ENCODE measurements at places on chromosomes 5 and 9.

- no peak for DNase-seq
Measured at GRCh38 chr9:130662970-130663257, 1.5 kb upstream of the PRDM12 start.

- DNase-seq, result no peak
Measured at GRCh38 chr9:89817151-89817950, 212.5 kb downstream of the GADD45G start.

GRCh38 chr9:82555431-82556051 lies 507.4 kb downstream of the RASEF start:
- no peak for DNase-seq

DNA sequence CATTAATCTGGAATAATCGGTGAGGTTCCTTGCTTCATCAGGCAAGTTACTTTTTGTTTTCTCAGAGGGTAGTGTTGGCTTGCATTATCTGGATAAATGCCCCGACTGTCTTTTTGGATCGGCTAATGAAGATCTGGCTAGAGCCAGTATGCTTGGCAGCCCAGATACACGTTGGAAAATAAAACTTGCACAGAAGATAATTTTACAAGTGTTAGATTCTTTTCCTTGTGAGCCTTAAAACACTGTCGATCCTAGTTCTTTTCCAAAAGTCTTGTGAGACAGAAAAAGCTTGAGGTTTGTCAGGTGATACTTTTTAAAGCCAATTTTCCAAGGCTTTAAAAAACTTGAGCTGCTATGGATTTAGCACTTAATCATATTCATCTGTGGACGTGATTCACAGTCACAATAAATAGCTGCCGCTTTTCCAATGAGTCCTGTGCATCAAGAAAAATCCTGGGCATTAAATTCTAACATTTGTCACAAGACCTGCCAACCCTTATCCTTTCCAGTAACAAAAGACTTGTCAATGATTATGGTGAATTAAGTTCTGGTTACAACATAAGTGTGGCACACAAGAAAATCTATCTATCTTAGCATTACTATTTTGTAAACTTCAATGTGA lies 68.5 kb downstream of the PRLR start:
- no peak for DNase-seq

GRCh38 chr9:94922098-94922607 lies 195.7 kb downstream of the AOPEP start:
- no peak for DNase-seq

- DNase-seq, result no peak
Measured at GRCh38 chr5:141835928-141836670, 42.1 kb downstream of the PCDH1 start.

DNA sequence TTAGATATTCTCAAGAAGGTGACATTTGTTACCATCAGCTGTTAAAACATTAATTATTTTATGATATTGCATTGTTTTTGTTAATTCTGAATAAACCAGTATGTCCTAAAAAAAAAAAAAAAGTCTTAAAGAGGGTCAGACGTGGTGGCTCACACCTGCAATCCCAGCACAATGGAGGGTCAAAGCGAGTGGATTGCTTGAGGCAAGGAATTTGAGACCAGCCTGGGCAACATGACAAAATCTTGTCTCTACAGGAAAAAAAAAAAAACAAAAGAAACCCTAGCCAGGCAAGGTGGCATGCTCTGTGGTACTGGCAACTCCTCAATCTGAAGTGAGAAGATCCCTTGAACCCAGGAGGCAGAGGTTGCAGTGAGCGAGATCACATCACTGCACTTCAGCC lies 46.8 kb downstream of the CYLC2 start:
- DNase-seq, result no peak

- DNase-seq, result no peak
Measured at GRCh38 chr9:114473447-114473801, 31.8 kb downstream of the WHRN start.

- no peak for DNase-seq
Measured at GRCh38 chr5:66851306-66851705, 255.1 kb downstream of the MAST4 start.

DNA sequence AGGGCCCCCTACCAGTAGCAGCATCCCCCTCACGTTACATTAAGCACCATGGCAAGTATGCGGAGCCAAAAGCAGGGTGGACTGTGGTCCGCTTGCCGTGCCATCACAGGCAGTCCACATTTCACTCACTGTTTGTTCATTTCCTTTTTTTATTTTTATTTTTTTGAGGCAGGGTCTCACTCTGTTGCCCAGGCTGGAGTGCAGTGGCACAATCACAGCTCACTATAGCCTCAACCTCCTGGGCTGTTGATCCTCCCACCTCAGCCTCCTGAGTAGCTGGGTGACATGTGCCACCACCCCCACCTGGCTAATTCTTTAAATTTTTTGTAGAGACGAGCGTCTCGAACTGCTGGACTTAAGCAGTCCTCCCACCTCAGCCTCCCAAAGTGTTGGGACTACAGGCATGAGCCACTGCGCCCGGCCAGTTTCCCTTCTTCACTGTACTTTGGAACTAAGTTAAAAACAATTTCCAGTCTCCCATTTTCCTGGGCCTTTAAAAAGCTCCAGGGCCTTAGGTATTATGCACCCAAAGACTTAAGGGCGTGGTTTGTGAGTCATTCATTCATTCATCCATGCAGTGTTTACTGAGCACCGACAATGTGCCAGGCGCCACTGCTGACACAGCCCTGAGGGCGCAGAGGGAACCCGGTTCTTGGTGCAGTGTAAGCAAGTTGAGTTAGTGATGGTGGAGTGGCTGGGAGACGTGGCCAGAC lies 19.9 kb downstream of the PRRX2 start:
- DNase-seq, result no peak

- DNase-seq, result no peak
Measured at GRCh38 chr9:91301161-91301560, 60.6 kb downstream of the AUH start.

DNA sequence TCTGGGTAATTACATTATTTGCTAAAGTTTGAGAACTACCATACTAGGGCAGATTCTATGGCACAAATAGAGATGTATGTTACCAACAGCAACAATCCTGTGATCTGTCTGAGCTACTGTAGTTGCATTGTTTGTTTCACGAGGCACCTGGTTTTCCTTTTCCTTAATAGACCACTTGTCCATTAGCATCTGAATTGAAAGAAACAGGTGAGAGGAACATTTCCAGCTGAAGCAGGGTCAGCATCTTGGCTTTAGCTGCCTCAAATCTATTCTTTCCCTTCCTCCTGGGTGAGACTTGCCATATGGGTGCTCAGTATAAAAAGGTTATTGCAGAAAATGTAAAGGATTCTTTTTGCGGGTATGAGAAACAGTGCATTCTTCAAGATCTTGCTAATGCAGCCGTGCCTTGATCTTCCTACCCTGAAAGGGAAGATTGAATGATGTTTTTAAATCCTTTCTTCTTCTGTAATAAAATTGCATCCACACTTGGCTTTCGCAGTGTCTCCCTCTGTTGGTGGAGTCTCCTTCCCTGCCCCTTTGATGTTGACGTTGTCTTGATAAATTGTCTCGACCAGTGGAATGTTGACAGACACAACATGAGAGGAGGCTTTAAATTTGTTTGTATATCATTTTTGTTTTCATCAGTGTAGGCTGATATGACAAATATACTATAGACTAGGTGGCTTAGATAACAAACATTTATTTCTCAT lies 118.0 kb upstream of the BRINP1 start:
- DNase-seq, result no peak

GRCh38 chr5:138755084-138755748 lies 2.0 kb downstream of the CTNNA1 start:
- DNase-seq, result no peak

DNA sequence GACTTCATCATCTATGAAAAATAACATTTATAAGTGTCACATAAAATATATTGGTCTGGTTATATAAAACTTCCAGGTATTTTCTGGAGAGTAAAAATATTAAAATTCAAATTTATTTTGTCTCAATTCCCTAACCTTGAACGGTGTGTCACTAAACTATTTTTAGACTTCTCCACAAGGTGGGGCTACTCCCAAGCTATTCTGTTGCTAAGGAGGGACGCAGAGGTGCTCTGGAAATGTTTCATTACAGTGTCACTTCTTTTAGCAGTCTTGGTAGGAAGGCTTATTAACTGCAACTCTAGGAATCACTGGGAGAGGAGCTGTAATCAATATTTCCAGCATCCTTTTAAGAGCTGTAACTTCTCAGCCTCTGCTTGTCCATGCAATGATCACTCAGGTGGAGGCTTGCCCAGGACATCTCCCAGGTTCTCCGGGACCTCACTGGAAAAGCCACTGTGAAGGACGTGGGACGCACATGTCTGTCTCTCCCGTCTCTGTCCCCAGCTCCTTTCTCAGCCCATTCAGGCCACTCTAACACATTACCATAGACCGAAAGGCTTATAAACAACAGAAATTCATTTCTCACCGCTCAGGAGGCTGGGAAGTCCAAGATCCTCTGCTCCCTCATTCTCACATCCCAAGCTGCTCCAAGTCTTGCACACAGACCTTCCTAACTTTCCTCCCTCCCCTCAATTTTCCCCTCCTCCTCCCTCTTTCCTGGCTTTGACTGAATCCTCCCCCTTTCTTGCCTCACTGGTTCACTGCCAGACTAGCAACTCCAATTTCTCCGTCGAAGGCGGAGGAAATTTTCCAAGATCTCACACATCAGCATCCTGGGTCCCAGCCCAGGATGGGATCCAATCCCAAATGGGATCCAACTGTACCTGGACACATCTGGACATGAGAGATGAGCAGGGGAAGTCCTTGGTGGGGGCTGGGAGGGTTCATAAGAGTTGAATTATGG lies 32.7 kb upstream of the DNAH5 start:
- no peak for DNase-seq

DNA sequence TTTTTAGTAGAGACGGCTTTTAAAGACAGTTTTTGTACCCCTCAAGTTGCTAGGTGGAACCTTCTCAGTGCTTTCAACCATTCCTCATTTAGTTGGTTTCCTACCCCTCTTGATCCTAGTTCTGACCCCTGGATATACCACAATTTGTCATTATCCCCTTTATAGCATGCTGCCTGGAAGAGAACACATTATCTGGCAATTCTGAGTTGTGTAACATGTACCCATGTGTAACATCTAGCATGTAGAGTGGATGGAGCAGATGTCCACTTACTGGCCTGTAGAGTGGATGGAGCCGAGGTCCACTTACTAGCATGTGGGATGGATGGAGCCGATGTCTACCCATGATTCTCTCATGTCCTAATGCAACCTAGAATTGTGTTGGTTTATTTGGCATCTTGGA lies 7.5 kb downstream of the SLC36A1 start:
- DNase-seq, result no peak

DNA sequence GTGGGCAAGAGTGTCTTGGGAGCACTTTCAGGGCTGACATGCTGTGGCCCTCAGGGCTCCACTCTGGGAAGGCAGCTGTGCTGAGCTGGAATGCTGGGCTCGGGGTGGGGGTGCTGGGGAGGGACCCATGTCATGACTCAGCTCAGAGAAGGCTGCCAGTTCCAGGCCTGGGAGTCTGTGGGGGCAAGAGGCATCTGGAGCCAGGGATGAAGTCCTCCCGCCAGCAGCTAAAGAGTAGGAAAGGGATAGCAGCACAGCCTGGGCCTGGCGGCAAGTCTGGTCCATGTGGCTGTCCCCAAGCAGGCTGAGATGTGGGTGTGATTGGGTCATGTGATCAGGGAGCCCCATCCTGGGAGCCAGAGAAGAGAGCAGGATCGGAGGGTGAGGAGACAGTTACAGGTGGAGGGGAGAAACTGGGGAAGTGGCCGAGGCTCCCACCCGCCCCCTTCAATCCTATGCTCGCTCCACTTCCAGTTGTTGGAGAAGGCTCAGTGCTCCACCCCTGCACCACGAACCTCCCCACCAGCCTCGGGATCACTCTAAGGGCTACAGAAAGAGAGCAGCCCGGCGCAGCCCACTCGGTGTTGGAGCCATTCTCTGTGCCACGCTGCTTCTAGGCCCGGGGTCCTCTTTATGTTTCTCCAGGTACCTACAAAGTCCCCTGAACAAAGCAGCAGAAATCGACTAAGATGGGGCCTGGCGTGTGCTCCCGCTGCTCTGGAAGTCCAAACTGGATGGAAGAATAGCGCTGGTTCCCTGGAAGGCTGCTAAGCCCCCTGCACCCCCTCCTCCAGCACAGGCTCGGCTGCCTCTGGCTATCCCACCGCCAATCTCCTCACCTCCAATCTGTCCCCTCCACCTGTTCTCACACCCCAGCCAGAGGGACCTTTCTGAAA lies 12.0 kb downstream of the PDGFRB start:
- DNase-seq, result no peak

DNA sequence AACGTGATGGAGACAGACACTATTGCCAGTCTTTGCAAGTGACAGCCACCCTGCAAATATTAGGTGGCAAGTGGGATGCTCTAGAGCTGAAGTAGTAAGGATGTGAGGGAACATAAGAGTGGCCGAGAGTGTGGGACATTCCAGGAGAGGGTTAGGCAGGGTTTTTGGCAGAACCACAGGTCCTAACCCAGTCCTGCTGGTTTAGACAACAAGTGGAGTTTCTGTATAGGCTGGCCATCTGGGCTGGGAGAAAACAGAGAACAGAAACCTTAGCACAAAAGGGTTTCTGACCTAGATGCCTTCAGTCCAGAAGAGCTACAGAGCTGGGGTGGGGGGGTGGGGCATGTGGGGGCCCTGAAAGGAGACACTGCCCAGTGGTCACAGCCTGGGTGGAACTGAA lies 107.4 kb downstream of the TMEM174 start:
- no peak for DNase-seq

DNA sequence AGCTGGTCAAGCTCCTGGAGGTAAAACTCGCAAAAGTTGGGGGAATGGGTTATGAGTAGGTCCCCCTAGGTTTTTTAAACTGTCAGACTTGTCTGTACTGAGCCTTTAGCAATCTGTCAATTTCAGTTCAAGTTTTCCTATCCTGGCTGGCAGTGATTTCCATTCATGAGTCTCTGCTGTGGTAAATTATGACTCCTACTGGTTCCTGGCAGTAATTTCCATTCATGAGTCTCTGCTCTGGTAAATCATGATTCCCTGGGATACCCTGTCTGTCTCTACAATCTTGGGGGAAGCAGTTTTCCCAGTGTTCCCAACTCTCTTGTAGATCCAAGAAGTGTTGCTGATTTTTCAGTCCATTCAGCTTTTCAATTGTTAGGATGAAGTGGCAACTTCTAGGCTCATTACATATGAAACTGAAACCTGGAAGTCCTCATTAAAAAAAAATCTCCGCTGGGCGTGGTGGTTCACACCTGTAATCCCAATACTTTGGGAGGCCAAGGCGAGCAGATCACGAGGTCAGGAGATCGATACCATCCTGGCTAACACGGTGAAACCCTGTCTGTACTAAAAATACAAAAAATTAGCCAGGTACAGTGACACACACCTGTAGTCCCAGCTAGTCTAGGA lies 91.3 kb upstream of the GPBP1 start:
- no peak for DNase-seq

- no peak for DNase-seq
Measured at GRCh38 chr9:127962278-127962677, 18.5 kb downstream of the EEIG1 start.

Data from CD4-positive, alpha-beta T cell treated with Interleukin-10 for 1 hour (primary cell).